ENCODE measurements at places on chromosomes 1 and 21. TPM values are rescaled to one million over a fixed set of nuclear protein-coding genes. Genes with fewer than 3 reads are reported as not detected.
A peak's percentile ranks its signal among the peaks of the same experiment; 100 is the strongest.

DNA sequence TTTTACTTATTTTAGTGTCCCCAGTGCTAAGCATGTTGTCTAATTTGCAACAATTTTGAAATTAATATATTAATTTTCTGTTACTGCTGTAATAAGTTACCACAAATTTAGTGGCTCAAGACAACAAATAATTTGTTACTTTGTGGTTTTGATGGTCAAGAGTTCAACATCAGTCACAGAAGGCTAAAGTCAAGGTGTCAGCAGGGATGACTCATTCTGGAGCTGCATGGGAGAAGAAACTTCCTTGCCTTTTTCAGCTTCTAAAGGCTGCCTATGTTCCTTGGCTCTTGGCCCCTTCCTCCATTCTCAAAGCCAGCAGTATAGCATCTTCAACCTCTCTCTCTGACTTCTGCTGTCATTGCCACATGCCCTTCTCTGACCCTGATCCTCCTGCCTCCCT lies 271.8 kb downstream of the HLX start:
- no peak for DNase-seq

- DNase-seq: peak; percentile 60
These were observed 5.3 kb downstream of the CELSR2 start for GRCh38 chr1:109254621-109255096.

- DNase-seq: no peak
These were observed 42.0 kb downstream of the ACOT7 start for GRCh38 chr1:6351480-6352137.

Gene FCRL1
- polyA plus RNA-seq: not detected

Gene SPATA21
- 0.10 TPM for polyA plus RNA-seq

Data from SK-N-SH (cell line).